ENCODE measurements at places on chromosomes 1 and 21. TPM values are rescaled to one million over a fixed set of nuclear protein-coding genes. Genes with fewer than 3 reads are reported as not detected.

The TIE1 gene
- polyA plus RNA-seq = 0.66 TPM

The CASZ1 gene
- polyA plus RNA-seq = 4.0 TPM

The CA6 gene
- polyA plus RNA-seq = not detected

The PGLYRP3 gene
- polyA plus RNA-seq = not detected

The GGPS1 gene
- 45.5 TPM for polyA plus RNA-seq

The CCDC185 gene
- not detected for polyA plus RNA-seq

The TRIM67 gene
- polyA plus RNA-seq = 0.60 TPM

The TFAP2E gene
- 0.07 TPM for polyA plus RNA-seq

The LRRC38 gene
- not detected for polyA plus RNA-seq

The RBM34 gene
- 124 TPM for polyA plus RNA-seq

The RNASEL gene
- polyA plus RNA-seq = 5.1 TPM

The PLA2G2F gene
- not detected for polyA plus RNA-seq

The CYP4A11 gene
- not detected for polyA plus RNA-seq

The KCNK1 gene
- 9.8 TPM for polyA plus RNA-seq

The ROR1 gene
- not detected for polyA plus RNA-seq

The SPRR2F gene
- 0.35 TPM for polyA plus RNA-seq

The DFFB gene
- 15.8 TPM for polyA plus RNA-seq

The ADCY10 gene
- 0.11 TPM for polyA plus RNA-seq

The TCEA3 gene
- 0.80 TPM for polyA plus RNA-seq

The DIO1 gene
- not detected for polyA plus RNA-seq

The IRF6 gene
- 0.11 TPM for polyA plus RNA-seq

The CD247 gene
- 0.37 TPM for polyA plus RNA-seq

The ADAMTS5 gene
- not detected for polyA plus RNA-seq

The ATXN7L2 gene
- polyA plus RNA-seq = 10.4 TPM

The LCE3B gene
- polyA plus RNA-seq = not detected

The ZNF683 gene
- not detected for polyA plus RNA-seq

The ELAPOR1 gene
- polyA plus RNA-seq = 1.2 TPM

The CELF3 gene
- polyA plus RNA-seq = not detected

The CTSE gene
- not detected for polyA plus RNA-seq

The ANXA9 gene
- 1.2 TPM for polyA plus RNA-seq

The DRAXIN gene
- not detected for polyA plus RNA-seq

The MYBPH gene
- not detected for polyA plus RNA-seq

The APOBEC4 gene
- not detected for polyA plus RNA-seq

The SPRR3 gene
- not detected for polyA plus RNA-seq

The AMPD1 gene
- polyA plus RNA-seq = 0.17 TPM

The WNT3A gene
- polyA plus RNA-seq = not detected

The IGFN1 gene
- polyA plus RNA-seq = not detected

The FABP3 gene
- not detected for polyA plus RNA-seq

The SIM2 gene
- polyA plus RNA-seq = not detected

The NFIA gene
- 8.6 TPM for polyA plus RNA-seq

The ANGPTL3 gene
- polyA plus RNA-seq = not detected

The ARL8A gene
- 15.6 TPM for polyA plus RNA-seq

The KCNK2 gene
- polyA plus RNA-seq = not detected

The ALG14 gene
- 2.2 TPM for polyA plus RNA-seq

The INKA2 gene
- 0.53 TPM for polyA plus RNA-seq

The MFAP2 gene
- not detected for polyA plus RNA-seq

The GPR61 gene
- polyA plus RNA-seq = not detected

The CNR2 gene
- polyA plus RNA-seq = not detected

The TMEM269 gene
- polyA plus RNA-seq = 0.09 TPM

All from K562 (cell line).